ENCODE measurements at places on chromosomes 5 and 9. TPM values are rescaled to one million over a fixed set of nuclear protein-coding genes. Genes with fewer than 3 reads are reported as not detected.

SPOCK1 gene
- 0.57 TPM for total RNA-seq

- no peak overlapping the region for H3K4me3 ChIP-seq
- DNase-seq: no peak
- H3K27ac ChIP-seq: no peak overlapping the region
- H3K27me3 ChIP-seq: no peaks in the 10 kb centered on the region
- no peaks in the 10 kb centered on the region for H3K4me1 ChIP-seq
- no peaks in the 10 kb centered on the region for H3K36me3 ChIP-seq
These were observed 52.2 kb downstream of the SGCD start for GRCh38 chr5:156379206-156379605.

GRCh38 chr5:113371721-113372196 lies 63.0 kb downstream of the TSSK1B start:
- DNase-seq: no peak
- H3K36me3 ChIP-seq: no peaks in the 10 kb centered on the region
- H3K27ac ChIP-seq: no peak overlapping the region
- H3K27me3 ChIP-seq: no peaks in the 10 kb centered on the region
- no peaks in the 10 kb centered on the region for H3K4me1 ChIP-seq
- no peak overlapping the region for H3K4me3 ChIP-seq

WDR70 gene
- total RNA-seq: 37.5 TPM

- DNase-seq: no peak
- H3K27ac ChIP-seq: no peak overlapping the region
- no peaks in the 10 kb centered on the region for H3K36me3 ChIP-seq
- H3K27me3 ChIP-seq: no peaks in the 10 kb centered on the region
- H3K4me3 ChIP-seq: no peak overlapping the region
- H3K4me1 ChIP-seq: no peaks in the 10 kb centered on the region
These were observed 112.2 kb downstream of the MAST4 start for GRCh38 chr5:66708368-66708767.

STOM gene
- 24.2 TPM for total RNA-seq

KCNMB1 gene
- total RNA-seq: not detected

DNA sequence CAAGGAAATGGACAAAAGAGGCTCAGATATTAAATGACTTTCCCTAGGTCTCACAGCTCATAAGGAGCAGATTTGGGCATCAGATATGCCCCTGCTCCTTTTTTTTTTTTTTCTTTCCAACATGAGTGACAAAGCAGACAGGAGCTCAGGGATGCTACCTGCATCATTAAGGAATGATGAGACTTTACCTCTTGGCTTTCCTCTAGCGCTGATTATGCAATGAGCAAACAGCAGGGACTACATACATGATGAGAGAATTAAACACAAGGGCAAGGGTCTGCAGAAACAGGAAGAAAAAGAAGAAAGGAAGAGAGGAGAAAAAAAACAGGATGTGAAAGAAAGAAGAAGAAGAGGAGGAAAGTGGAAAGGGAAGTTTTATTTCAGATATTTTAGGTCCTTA lies 179.9 kb downstream of the PPP2R2B start:
- no peak for DNase-seq
- H3K4me3 ChIP-seq: no peak overlapping the region
- H3K27me3 ChIP-seq: no peaks in the 10 kb centered on the region
- no peaks in the 10 kb centered on the region for H3K4me1 ChIP-seq
- H3K27ac ChIP-seq: no peak overlapping the region
- H3K36me3 ChIP-seq: no peaks in the 10 kb centered on the region

DNA sequence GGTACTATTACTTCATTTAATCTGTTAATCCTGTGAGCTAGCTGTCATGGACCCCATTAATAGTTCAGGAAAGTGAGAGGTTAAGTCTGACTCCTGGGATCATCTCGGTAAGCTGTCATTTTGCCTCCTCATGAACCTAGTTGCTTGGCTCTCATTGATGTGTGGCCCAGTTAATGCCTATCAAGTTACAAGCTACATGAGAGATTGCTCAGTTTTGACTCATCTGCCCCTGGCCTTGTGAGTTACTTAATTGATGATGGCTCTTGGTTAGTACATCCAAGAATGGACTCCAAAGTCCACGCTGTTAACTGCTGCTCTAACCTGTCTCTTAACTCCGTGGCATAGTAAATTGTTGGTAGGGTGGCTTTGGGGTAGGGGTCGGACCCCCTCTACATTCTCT lies 23.9 kb downstream of the LARP1 start:
- no peak overlapping the region for H3K4me3 ChIP-seq
- H3K36me3 ChIP-seq: no peaks in the 10 kb centered on the region
- no peak for DNase-seq
- H3K4me1 ChIP-seq: peaks cover 71% of the 10 kb centered on the region
- no peak overlapping the region for H3K27ac ChIP-seq
- no peaks in the 10 kb centered on the region for H3K27me3 ChIP-seq

DNA sequence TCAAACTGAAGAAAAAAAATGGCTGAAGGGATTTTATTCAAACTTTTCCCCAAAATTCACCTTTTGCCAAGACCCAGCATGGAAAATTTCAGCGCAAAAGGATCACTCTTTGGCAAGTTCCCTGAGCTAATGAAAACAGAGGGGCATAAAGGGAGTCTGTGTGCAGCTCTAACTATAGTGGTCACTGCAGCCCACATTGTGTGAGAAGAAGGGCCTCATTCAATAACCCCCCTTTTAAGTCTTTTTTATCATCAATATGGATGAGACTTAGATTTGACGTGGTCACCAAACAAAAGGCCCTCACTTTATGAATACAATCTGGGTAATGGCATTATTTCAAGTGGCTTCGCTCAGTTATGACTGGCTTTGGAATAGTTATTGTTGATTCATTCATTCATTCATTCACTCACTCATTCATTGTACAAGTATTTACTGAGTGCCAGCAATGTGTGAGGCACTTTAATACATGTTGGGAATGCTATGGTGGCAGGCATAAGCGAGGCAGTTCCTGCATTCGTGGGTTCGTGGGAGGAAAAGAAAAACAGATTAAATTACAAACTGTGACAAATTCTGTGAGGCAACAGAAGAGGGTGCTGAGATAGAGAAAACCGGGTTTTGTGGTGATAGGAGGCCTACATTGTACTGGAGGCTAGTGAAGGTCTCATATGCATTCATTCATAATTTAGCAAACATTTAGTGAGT lies 145.7 kb upstream of the KLF4 start:
- no peaks in the 10 kb centered on the region for H3K36me3 ChIP-seq
- H3K4me3 ChIP-seq: no peak overlapping the region
- peaks cover 4% of the 10 kb centered on the region for H3K4me1 ChIP-seq

DNA sequence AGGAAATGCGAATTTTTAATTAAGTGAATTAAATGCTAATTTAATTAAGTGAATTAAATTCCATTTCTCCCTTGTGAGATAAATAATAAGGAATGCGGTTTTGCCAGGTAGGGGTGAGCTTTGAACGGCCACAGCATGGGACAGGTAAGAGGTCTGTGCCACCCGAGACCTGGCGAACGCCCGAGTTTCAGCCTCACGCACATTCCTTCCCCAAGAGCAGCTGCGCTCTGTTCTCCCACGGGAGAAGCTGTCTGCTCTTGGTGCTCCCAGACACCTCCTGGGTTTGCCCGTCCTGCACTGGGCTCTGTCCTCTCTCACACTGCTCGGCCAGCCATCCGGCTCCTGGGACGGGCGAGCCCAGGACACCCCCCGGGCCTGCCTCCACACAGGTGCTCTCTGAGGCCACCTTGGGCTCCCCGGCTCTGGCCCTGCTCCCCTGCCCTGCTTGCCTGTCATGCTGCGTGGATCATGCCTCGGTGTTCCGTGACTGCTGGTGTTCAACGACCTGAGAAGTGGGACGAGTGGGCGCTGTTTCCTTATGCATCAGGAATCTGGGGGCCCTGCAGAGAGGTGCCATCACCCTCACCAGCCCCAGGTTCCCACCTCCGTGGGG lies 13.7 kb upstream of the CAMSAP1 start:
- H3K4me1 ChIP-seq: peaks cover 10% of the 10 kb centered on the region
- no peak overlapping the region for H3K4me3 ChIP-seq
- no peak for DNase-seq
- no peaks in the 10 kb centered on the region for H3K27me3 ChIP-seq

PCDHA1 gene
- not detected for total RNA-seq

DNA sequence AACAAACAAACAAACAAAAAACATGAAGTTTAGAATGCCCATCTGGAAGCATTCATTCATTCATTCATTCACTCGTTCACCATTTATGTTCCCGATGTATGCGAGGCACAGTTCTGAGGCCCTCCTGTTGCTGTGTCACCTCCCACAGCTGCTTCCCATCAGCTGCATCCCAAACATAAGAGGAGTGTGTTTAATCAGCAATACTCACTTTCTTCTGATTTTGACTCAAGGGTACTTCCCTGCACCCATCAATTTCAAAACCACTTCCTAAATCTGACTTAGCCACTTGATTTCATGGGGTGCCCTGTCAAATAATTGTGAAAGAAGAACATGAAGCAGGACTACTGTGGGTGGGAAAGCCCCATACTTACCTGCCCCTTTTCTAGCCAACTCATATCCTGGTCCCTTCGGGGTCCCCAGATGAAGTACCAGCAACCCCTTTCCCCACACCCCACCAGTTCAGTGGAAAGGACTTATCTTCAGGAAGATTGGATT lies 128.0 kb upstream of the IL12B start:
- H3K27ac ChIP-seq: no peak overlapping the region
- no peaks in the 10 kb centered on the region for H3K36me3 ChIP-seq
- H3K27me3 ChIP-seq: peaks cover 3% of the 10 kb centered on the region
- H3K4me3 ChIP-seq: no peak overlapping the region
- no peaks in the 10 kb centered on the region for H3K4me1 ChIP-seq

GRCh38 chr5:14441641-14442040 lies 140.0 kb upstream of the OTULINL start:
- no peaks in the 10 kb centered on the region for H3K4me1 ChIP-seq
- H3K36me3 ChIP-seq: peaks cover 3% of the 10 kb centered on the region
- H3K27me3 ChIP-seq: peaks cover 6% of the 10 kb centered on the region
- DNase-seq: no peak
- no peak overlapping the region for H3K27ac ChIP-seq

- H3K27me3 ChIP-seq: no peaks in the 10 kb centered on the region
- H3K36me3 ChIP-seq: no peaks in the 10 kb centered on the region
- no peak for DNase-seq
- H3K27ac ChIP-seq: no peak overlapping the region
These were observed 141.7 kb downstream of the FGF1 start for GRCh38 chr5:142544071-142544753.

PCDHB15 gene
- not detected for total RNA-seq

DNA sequence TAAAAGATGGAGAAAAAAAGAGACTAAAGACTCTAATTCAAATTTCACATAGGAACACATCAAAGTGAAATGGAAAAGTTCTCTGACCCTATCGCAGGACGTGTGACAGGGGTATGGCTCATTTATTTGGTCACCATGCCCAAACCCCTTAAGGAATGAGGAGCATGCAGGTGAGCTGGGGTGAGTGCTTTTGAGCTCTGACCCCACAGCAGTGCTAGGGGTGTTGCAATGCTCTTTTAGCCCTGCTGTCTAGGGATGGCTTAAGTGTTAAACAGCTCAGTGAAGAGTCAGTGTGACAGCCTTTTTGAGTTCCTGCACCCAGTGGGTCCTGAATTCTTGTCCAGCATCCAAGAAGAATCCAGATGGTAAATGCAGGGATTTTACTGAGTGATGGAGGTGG lies 143.0 kb upstream of the ANKRD55 start:
- no peaks in the 10 kb centered on the region for H3K4me1 ChIP-seq
- DNase-seq: no peak
- no peak overlapping the region for H3K27ac ChIP-seq
- no peak overlapping the region for H3K4me3 ChIP-seq
- H3K36me3 ChIP-seq: no peaks in the 10 kb centered on the region

- H3K36me3 ChIP-seq: no peaks in the 10 kb centered on the region
- no peak for DNase-seq
- H3K4me1 ChIP-seq: no peaks in the 10 kb centered on the region
- H3K27ac ChIP-seq: no peak overlapping the region
- H3K4me3 ChIP-seq: no peak overlapping the region
These were observed 1096.3 kb upstream of the DMAC1 start for GRCh38 chr9:8895861-8896224.

GRCh38 chr9:116280529-116280928 lies 126.9 kb downstream of the PAPPA start:
- peaks cover 8% of the 10 kb centered on the region for H3K27me3 ChIP-seq
- no peak overlapping the region for H3K4me3 ChIP-seq

- H3K36me3 ChIP-seq: no peaks in the 10 kb centered on the region
- no peaks in the 10 kb centered on the region for H3K27me3 ChIP-seq
- H3K4me3 ChIP-seq: no peak overlapping the region
- no peaks in the 10 kb centered on the region for H3K4me1 ChIP-seq
These were observed 278.0 kb upstream of the GRIA1 start for GRCh38 chr5:153212471-153212870.

- DNase-seq: no peak
- H3K27ac ChIP-seq: no peak overlapping the region
- no peaks in the 10 kb centered on the region for H3K36me3 ChIP-seq
These were observed 45.1 kb upstream of the GLIS3 start for GRCh38 chr9:4344946-4345345.

All from T-cell (primary cell).